ENCODE measurements at places on chromosomes 1 and 21.
A peak's percentile ranks its signal among the peaks of the same experiment; 100 is the strongest.

DNA sequence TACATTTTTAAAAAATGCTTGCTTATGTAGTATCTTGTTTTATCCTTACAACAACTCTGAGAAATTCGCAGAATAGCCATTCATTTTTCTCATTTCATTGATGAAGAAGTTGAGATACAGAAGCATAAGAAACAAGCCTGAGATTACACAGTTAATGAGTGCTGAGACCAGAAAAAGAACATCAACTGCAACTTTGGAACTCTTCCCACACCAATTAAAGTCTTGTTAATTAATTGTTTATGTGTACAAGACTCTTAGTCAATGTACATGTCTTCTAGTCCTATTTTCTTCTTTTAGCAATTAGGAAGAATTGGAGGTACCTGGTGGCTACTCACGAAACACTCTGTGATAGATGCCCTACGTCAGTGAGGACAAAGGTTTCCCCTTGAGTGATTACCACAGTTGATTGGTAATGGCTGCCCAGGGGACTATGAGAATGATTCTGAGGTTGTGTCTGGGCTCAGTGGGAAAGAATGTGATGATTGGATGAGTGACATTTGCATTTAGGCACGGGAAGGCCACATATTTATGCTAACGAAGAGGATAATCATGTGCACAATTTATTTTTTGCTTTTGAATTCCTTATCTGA, 187.4 kb upstream of the KCNK2 start:
- DNase-seq = no peak

DNA sequence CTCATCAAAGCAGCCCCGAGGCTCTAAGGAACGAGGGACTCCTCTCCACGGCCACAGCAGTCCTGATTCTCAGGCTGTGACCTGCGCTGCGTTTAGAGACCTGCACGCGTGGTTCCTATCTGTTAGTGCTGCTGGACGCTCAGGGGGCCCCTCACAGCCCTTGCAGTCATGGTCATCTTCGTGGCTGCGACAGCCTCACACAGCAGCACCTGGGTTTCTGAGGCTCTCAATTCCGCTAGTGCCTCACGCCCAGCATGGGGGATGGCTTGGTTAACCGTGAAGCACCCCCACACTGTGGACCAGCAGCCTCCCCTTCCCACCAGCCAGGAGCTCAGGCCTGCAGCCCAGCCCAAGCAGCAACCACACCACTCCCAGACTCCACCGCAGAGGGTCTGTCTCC, 7.8 kb downstream of the MORN1 start:
- DNase-seq = no peak

GRCh38 chr1:43383449-43383848, 6.2 kb downstream of the MED8 start:
- DNase-seq = no peak

GRCh38 chr21:45632637-45633251, 10.8 kb upstream of the PCBP3 start:
- peak; percentile 52 for DNase-seq

DNA sequence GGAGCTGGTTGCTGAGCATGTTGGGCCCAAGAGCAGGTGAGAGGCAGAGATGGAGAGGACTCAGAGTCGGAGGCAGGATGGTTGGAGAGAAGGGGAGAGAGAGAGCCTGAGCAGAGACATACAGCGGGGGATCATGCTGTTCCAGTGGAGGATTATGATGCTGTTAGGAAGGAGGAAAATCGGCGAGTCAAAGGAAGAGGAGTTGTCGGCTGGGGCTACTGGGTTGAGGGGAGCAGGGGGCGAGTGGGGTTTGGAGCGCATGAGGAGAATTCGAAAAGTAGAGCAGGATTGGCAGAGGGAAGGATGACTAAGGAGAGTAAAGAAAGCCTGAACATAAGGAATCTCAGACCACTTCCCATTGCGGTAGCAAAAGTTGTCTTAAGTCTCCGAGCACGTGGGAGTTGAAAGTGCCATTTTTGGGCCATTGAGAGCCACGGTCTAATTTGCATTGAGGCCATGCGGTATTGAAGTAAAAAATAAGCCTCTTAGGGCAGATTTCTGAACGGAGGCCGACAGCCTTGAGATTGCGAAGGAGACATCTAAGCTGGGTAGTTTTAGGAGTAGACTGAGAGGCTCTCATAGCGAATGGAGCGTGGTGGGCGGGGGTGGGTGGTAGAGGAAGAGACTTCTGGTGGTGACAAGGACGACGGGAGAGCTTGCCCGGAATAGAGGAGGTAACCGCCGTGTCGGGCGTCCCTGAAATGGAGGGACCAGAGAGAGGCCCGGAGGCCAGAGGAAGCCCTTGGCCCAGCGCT, 140.4 kb upstream of the ETV3 start:
- no peak for DNase-seq

DNA sequence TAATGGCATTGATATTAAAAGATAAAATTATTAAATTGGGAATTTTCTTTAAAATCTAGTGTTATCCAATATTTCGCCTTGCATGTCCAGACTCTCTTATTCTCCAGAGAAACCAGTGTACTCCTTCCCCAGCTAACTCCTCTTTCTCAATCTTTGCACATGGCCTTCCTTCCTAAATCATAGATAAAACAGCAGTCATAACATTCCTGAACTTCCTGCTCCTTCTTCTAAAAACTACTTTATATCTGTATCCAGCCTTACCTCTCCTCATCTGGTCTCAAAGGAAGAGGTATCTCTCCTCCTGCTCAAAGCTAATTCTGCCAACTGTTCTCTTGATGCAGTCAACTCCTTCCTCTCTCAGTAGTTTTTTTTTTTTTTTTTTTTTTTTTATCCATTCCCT, 39.5 kb upstream of the NEK7 start:
- no peak for DNase-seq

GRCh38 chr1:53462769-53463501, 3.7 kb downstream of the DMRTB1 start:
- DNase-seq = no peak

DNA sequence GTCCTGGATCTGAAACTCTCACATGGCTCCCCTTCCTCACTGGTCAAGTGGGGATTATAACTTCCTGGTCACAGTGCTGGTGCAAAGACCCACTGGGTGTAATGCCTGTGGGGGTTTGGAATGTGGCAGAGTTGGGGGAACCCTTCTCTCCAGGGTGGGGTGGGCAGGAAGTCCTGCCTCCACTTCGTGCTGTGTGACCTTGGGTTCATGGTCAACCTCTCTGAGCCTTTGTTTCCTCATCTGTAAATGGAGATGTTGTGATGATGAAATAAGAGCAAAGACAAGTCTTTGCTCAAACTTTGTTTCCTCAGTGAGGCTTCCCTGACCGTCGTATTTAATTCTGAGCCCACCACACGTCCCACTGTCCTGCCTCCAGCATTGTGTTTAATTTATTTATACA, 564.7 kb downstream of the PTPRU start:
- DNase-seq = no peak

DNA sequence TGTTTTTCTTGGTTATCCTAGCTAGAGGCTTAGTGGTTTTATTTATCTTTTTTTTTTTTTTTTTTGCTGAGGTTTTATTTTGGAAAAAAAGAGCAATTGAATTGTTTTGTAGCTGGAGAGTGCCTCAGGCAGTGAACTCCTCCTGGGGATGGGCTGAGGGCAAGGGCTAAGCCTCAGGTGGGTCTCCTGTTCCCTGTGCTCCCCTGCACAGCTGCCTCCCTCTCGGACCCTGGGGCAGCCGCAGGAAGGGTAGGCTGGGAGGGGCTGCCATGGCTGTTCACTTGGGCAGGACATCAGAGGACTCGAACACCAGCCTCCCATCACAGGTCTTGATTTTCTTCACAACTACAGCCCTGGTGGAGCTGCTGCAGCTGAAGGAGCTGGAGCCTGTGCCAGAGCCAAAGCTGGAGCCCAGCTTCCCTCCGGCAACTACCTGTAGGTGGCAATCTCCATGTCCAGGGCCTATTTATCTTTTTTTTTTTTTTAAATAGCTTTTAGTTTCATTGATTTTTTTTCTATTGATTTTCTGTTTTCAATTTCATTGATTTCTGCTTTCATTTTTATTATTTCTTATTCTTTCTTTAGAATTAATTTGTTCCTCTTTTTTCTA, 28.9 kb downstream of the LEPR start:
- DNase-seq = no peak

GRCh38 chr21:26842300-26842699, 2.9 kb downstream of the ADAMTS1 start:
- DNase-seq = no peak

DNA sequence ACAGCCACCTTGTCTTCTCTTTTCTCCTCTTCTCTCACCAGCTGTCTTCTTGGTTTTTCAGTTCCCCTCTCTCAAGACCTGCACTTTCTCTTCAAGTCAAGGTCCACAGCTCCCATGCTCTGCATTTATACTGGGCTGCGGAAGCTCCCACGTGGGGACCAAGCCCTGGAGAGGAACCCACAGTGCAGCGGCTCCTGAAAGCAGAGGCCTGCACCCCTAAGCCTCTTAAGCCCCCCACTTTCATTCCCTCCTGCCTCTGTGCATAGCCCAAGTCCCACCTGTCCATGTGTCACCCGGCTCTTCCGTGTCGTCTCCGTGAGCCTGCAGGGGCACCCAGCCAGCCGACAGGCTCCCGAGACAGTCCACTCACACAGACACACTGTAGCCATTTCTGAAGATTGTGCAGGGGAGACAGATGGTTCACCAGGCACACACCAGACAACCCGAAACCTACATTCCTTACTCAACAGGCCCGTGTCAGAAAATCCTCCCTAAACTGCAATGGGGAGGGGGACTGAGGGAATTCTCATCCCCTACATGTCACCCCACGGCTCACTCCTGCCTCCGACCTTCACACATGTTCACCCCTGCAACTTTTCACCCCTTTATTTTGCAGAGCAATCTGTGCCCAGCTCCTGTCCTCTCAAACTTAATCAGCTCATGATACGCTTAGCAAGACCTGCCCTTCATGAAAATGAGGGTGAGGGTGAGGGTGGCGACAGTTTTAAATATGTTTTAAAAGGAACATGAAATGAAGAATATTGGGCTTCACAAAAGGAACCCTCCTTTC, 6.3 kb downstream of the MX2 start:
- no peak for DNase-seq

- no peak for DNase-seq
Measured at GRCh38 chr21:42456457-42456856, 39.6 kb downstream of the RSPH1 start.

DNA sequence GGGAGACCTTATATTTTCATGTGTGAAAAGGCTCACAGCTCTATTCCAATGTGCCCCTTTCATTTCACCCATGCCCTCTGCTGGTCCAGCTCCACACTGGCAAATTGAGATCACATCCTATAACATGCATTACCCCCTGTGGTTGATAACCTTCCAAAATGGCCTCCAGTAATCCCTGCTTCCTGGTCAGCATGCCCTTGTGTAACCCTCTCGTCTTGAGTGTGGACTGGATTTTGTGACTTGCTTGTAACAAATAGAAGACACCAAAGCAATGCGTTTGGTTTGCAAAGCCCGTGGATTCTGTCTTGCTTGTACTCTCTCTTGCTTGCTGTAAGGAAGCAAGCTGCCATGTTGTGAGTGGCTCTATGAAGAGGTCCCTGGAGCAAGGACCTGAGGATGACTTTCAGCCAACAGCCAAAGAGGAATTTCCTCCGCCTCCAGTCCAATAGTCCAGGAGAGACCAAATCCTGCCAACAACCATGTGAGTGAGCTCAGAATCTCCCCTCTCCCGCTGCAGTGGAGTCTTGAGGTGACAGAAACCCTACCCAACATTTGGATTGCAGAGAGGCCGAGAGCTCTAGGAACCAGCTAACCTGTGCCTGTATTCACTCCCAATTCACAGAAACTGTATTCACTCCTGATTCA, 17.4 kb downstream of the KCNA10 start:
- no peak for DNase-seq

DNA sequence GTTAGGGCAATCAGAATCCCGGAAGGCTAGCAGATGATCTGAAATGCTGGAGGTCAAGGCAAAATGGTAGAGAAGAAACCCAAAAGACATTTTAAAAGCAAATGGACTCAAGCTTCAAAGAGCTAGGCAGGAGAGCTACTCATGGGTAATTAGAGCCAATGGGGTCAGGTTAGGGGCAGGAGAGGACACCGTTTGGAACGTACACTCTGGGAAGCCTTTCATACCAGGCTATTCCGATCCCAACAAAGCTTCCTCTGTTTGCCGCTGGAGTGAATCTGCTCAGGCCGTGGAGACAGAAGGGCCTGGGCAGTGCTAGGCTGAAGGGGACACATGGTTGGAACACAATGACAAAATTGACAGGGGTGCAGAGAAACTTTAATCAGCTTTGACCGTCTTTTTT, 346.6 kb downstream of the RPS6KC1 start:
- DNase-seq = no peak

Measured in vagina (tissue), 2 donors.